ENCODE measurements at places on chromosomes 3 and 15. TPM values are rescaled to one million over a fixed set of nuclear protein-coding genes. Genes with fewer than 3 reads are reported as not detected.
A peak's percentile ranks its signal among the peaks of the same experiment; 100 is the strongest.

The KCNMB2 gene
- 0.29 TPM for total RNA-seq

The WDR93 gene
- not detected for total RNA-seq

The UBAP1L gene
- total RNA-seq = 2.6 TPM

The RASGRF1 gene
- total RNA-seq = 0.21 TPM

The SHC4 gene
- 6.8 TPM for total RNA-seq

The MUC4 gene
- 0.26 TPM for total RNA-seq

The TIMP4 gene
- 5.3 TPM for total RNA-seq

The ABHD17C gene
- total RNA-seq = 13.6 TPM

The PIGB gene
- total RNA-seq = 13.5 TPM

The TNFSF10 gene
- 30.1 TPM for total RNA-seq

The TTC23 gene
- 24.3 TPM for total RNA-seq

GRCh38 chr15:31211353-31211752 lies 109.8 kb upstream of the TRPM1 start:
- no peak for DNase-seq

GRCh38 chr3:13828501-13829265 lies 51.2 kb downstream of the WNT7A start:
- DNase-seq = no peak

GRCh38 chr3:10599444-10599843 lies 94.1 kb upstream of the ATP2B2 start:
- DNase-seq = no peak

DNA sequence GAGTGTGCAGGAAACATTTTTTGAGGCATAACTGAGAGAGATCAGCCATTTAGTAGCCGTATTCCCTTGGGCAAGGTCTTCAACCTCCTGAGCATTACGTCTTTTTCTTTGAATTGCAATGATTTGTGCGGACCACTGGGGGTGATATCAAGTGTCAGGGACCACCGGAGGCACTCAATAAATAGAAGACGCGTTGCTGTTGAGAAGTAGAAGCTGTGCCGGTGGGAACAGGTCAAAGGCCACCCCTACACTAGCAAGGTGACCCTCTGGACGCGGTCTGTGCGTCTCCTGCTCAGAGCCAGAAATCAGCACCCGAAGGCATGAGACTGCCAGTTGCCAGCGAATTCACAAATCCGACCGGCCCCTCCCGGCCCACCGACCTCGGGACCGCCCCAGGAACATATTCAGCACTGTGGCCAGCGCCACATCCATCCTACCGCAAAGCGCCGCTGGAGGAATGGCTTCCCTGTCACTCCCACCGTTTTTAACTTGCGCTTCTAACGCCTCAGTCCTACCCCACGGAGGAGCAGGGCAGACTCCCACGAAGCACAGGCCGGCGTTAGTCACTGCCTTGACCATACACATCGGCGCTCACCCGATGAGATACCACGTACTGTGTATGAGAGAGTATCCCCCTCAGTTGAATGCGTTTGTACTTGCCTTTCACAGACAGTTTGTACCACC lies 1.4 kb upstream of the GHSR start:
- DNase-seq = no peak

DNA sequence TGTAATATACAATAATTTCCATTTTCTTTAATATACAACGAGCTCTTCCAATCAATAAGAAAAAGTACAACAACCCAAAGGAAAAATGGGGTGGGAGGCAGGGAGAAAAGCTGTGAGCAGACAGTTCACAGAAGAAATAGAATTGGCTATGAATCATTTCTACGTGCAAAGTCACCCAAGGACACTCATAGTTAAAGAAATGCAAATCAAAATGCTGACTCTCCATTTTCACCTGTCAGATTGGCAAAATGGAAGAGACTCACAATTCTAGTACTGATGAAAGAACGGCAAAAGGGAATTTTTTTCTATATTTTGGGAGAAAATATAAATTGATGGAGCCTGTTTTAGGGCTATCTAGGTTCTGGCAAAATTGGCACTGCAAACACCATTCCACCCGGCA lies 116.3 kb upstream of the MEF2A start:
- no peak for DNase-seq

GRCh38 chr15:45993072-45993471 lies 358.2 kb downstream of the SQOR start:
- DNase-seq = no peak

DNA sequence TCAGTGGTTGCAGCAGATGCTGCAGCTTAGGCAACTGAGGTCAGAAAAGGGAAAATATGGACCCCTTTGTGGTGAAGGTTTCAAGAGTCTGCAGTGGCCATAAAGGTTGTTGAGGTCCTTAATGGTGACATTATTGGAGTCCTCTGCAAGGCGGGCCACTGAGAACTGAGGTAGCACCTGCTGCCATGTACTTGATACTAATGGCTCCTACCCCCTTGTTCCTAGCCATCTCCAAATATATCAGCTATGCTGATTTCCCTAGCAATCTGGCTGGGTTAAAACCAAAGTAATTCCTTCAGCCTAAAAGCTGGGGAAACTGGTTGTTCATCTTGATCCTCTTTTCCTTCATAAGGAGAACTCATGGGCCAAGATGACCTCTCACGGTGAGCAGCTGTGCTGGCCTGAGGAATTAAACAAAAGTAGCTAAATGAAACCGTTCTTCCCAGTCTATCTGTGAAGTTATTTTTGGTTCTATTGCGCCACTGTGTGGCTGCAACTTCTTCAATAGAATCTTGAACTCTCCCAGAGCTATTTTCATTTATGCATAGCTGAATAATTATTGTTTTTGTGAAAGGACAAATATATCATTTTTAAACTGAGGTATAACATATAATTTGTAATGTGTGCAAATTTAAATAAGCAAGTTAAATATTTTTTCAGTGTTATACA lies 76.1 kb upstream of the PLSCR4 start:
- DNase-seq = peak; percentile 37

DNA sequence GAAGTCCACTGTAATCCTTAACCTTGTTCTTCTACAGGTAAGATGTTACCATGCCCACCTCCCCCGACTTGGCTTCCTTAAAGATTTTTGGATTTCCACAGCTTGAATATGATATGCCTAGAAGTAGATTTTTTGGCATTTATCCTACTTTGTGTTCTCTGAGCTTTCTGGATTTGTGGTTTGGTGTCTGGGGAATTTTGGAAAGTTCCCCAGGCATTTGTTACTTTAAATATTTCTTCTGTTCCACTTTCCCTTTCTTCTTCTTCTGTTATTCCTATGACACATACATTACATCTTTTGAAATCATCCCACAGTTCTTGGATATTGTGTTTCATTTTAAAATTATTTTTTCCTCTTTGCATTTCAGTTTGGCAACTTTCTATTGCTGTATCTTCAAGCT lies 122.1 kb upstream of the TMEM108 start:
- DNase-seq = no peak

- no peak for DNase-seq
Measured at GRCh38 chr15:34338347-34338746, 766 bp upstream of the SLC12A6 start.

- no peak for DNase-seq
Measured at GRCh38 chr15:62853841-62854225, 188.7 kb upstream of the TPM1 start.

DNA sequence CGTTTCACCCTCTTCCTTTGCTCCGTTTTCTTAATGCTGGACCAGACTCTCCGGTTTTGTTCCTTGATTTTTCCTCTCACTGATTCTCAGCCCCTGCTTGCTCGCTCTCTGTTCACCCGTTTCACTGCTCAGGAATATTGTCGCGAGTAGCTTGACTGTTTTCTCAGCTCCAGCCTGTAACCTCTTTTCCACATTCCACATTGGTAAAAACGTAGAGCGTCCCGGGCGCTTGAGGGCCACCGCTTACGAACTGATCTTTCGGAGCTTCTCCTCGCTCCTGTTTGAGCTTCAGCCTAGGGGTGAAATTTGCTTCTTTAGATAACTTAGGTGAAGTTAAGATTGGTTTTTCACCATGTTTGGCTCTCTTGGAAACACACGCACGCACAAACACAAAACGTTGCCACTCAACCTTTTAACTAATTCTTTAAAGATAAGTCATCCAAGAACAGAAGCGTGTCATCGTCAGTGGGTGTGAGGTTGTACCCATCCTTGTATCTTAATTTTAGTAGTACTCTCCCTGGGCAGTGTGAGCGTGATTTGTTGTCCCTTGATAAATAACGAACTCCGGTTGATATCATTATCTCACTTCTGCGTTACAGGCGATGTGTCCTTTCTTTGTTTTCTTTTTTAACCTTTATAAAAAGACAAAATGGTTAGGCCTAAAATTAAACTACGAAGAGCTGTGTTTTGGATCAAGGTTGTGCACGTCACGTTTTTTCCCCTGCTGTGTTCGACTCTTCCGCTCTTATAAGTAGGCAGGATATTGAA lies 1.0 kb downstream of the PAK2 start:
- DNase-seq = peak; percentile 19

DNA sequence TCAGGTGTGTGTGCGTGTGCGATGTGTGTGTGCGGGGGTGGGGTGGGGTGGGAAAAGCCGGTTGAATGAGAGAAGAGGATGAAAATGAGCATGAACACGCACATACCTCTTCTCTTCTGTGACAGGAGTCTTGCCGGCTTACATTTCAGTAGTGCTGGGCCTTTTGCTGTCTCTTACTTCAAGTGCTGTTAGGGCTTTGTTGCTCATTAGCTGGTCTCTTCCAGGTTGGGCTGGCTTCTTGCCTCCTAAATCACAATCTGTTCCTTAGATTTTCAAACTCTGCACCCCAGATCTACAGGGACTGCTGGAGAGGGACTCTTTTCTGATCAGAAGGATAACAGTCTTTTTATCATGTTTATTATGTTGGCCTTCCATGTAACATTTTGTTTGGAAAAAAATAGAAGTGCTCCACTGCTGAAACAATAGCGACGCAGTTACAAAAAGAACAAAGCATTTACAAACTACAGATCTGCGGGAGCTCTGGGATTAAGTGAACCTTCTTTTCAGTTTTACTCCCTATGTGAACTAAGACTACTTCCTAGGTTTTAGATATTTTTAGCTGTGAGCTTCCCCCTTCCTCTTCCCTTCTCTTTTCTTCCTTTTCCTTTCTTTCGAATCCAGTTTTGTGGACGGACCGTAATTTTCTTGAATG lies 48.5 kb downstream of the USP13 start:
- DNase-seq = no peak

DNA sequence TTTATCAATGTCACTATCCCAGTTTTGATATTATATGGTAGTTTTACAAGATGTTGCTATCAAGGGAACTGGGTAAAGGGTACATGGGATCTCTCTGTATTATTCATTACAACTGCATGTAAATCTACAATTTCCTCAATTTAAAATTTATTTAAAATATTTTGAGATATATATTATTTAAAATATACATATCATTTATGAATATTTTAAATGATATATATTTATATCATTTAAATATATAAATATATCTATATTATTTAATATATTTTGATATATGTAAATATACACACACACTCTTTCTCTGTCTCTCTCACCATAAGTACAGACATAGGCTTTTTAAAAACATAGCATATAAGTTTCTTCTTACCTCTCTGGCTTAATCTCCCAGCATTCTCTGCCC lies 104.7 kb downstream of the TP63 start:
- no peak for DNase-seq

DNA sequence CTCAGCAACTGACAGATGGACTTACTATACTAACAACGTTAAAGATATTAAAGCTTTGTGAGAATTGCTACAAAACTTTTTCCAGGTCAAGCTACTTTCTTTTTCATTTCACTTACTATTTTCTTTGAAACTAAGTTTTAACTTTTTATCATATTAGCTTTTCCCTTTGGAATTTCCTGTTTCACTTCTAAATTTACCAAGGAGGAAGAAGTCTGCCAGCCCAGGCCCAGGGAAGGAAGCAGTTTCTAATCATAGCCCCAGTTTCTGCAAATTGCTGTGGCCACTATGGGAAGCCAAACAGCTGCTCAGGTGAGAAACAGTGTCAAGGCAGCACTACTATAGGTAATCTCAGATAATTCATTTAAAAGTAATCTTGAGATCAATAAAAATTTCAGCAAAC lies 18.4 kb downstream of the CYFIP1 start:
- no peak for DNase-seq

- no peak for DNase-seq
Measured at GRCh38 chr15:66819084-66819483, 117.0 kb downstream of the SMAD6 start.

Measured in uterus (tissue), 4 donors.